Caudate nucleus (tissue), 63 donors: ENCODE measurements at places on chromosomes 4 and X.

DNA sequence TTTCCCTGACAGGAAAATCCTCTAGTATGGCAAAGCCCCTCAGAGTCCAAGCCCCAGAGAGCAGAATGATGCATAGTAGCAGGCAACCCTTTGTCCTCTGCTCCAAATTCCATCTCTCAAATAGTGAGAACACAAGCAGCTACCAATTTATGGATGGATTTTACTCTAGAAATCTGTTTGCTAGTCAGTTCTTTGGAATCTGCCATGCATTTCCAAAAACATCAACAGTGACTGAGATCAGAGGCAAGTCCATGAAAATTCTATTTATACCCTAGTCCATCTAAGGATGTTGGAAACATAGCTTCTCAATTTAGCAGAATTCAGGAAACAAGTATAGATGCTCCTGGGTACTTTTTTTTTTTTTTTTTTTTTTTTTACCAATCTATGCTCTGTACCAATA is 10.0 kb upstream of the CC2D2A start:
- DNase-seq = no peak

DNA sequence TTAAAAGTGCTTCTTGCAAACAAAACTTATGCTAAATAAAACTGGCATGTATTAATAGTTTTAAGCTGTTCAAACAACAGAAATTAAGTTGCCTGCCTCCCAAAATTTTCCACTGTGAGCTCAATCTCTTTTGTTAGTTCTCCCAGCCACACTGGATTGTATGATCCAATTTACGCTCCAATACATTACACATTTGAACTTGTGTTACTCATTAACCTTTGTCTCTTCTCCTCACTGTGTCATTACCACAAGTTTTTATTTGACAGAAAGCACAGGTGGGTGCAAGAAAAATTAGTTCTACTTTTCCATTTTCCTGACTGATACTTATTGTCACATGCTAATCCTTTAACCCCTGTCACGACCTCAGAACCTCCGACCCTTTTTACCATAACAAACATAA is 55.5 kb downstream of the SHISA3 start:
- DNase-seq = no peak

DNA sequence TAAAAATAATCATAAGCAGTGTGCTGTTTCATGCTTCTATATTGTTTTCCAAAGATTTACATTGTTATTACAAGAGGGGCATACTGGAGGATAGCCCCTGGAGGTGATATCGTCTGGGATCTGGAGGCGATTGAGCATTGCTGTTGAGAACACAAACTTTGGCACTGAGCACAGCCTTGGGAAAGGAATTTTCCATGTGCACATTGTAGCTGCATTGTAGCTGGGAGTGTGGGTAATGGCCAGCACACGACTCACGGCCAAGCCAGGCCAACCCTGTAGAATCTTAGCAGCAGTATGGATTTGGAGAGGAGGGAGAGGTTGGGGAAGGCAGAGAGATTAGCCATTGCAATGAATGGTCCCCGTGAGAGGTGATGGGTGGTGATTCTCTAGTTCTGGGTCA is 121.9 kb downstream of the SMIM20 start:
- no peak for DNase-seq

GRCh38 chr4:95596676-95597075 is 47.9 kb upstream of the UNC5C start:
- DNase-seq = no peak

- no peak for DNase-seq
These were observed 35.3 kb upstream of the CXCL8 start for GRCh38 chr4:73705056-73705432.

DNA sequence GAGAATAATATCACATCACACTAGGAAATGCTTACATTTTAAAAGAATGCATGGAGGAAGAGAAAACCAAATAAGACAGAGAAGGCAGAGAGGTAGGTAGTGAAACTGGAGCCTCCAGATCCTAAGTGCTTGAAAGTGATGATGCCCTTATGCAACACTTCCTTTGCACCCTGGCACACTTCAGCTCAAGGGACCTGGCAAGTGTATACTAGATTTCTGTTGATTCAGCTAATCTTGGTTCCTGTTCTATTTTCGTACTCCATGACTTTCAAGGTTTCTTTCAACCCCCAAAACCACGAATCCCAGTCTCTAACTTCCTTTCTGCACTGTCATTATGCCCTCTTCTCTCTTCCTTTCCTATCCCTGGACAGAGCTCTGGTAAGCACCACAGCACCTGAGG is 36.9 kb upstream of the SH3KBP1 start:
- no peak for DNase-seq

DNA sequence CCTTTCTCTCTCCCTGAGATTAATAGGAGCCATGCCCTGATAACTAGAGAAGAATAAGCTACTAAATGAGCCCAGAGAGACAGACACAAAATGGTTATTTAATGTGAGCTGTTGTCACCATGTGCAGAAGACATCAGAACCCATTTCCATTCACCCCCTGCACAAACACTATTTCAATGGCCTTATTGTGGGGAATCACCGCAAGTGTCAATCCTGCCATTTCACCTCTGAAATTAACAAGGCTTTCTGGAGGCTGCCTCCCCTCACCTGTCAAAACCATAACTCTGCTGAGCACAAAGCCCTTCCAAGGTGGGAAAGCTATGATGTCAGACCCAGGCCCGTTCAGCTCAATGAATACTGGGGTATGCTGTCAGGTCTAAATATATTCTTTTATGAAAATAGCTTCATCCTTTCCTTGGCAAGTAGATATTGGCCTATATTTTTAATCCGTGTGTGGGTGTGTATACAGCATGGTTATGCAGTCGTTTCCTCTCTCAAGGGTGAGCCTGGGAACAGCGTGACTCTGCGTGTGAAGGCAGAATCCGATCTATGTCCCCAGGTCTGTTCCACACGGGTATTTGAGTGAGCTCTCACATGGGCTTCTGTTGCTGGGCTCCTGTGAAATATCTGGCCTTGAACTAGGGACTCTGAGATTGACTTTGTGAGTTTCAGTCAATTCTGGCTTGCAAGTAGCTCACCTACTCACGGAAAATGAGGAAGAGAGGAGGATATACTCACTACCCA is 266.3 kb downstream of the FBXW7 start:
- DNase-seq = no peak

DNA sequence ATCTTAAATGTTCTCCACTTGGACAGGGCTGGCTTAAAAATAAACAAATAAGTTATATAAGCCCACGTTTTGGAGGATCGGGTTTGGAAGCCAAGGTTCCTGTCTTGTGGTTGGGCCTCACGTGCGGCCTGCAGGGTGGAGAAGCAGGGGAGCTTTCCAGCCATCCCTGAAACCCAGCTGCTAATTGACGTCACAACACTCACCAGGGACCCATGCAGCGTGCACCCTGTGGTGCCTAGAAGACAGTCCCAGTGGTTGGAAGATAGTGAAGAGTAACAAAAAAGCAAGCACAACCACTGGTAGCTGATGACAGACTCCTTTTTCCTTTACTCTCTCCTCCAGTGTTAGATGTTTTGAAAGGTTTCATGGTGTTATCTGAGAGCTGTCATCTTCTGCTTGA is 142.0 kb upstream of the RBPJ start:
- DNase-seq = no peak

DNA sequence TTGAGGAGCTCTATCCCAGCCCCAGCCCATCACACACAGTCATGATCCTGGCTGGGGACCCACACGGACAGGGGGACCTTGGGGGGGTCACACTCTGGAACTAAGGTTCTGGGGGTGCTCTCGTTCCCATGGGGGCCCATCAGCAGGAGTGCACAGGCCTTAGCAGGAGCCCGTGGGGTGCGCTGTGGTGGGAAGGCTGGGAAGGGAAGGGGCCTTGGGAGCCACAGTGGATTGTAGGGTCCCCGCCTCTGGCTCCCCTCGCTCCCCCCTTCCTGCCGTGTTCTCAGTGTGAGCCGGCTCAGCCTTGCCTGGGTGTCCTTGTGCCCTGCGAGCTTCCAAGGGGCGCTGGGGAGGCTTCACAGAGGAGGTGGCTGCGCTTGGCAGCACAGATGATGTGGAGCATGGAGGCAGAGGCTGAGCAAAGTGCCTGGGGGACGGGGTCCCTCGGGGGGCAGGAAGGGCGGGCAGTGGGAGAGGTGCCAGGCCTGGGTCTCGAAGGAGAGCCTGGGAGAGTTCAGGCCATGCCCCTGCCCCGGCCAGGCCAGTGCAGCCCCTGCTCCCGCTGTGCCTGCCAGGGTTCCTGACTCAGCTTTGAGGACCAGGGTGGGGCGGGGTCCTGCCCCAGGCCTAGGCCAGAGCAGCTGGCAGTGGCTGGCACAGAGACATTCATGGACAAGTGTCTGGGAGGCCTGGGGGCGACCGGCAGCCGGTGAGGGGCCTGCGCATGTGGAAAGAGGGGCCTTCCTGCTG is 5.5 kb upstream of the HGFAC start:
- no peak for DNase-seq

DNA sequence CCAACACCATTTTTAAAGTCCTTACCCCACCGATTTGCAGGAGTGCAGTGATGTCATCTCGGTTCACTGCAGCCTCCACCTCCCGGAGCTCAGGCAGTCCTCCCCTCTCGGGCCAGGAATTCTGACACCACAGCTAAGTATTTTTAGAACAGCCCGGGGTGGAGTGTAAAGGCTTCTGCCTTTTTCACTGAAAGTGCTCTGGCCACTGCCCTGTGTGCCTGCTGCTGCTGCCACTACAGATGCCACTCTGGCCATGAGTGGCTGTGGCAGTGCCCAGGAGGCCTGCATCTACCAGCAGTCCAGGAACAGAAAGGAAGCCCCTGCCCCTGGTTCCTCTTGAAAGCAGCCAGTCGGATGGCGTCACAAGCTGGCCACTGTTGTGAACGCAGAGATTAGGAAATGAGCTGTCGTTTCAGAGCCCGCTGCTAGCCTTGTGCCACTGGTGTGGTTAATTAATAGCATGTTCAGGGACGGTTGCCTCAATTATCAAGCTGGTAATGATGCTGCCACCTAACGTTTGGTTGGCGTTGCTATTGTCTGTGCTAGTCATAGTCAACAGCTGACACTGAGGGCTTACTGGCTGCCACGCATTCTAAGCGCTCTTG is 23.6 kb upstream of the TBC1D14 start:
- DNase-seq = peak; percentile 80

DNA sequence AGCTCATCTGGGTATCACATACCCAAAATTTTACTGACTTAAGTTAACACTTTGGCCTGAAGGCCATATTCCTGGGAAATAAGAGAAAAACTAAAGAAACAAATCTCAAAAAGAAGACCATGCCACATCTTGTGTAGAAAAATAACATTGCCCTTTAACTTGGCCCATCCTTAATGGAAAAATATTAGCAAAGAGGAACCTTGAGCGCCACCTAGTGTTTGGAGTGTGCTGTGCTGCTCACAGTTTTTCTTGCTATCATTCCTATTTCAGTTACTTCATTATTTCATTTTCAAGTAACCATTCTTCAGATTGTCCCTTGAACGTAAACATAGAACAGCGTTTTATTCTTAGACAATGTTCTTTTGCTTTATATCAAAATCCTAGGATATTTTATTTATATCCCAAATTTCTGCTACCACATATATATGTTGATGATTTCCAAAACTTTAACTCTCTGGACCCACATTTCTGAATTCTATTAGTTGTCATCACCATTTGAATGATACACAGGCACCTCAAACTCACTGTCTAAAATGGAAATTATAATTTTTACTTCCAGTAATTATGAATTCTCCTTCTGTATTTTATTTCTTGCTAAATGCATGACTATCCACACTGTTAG is 999.0 kb upstream of the ADGRL3 start:
- DNase-seq = no peak

DNA sequence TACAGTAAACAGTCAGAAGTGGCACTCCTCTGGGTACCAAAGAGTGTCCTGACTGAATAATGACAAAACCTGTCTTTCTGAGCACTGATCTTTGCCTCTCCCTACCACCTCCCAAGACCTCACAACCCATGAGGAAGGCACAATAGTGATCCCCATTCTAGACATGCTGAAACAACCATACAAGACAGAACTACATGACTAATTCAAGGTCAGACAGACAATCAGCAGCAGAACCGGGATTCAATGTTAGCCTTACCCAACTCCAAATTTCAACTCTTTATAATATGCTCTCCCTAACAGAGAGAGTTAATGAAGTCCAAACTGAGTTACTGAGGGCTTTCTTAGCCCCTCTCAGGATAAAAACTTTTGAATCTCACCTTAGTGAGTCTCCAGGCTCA is 71.0 kb downstream of the IRF2 start:
- DNase-seq = no peak

DNA sequence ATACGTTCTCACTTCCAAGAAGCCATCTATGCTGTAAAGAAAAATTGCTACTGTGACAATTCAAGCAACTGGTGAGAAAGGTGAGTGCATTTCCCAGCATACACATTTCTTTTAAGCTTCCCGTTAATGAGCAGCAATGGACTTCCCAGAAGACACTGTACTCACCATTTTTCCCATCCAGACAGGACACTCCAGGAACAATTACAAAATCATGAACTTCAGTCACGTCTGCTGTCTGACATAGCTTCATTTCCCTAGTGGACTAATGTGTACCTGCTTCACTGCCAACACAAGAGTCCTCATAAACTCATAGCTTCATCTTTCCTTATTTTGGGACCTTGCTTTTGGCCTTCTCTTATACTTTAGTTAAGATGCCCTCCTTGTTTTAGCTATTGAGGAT is 156.9 kb downstream of the ENOX2 start:
- DNase-seq = no peak

DNA sequence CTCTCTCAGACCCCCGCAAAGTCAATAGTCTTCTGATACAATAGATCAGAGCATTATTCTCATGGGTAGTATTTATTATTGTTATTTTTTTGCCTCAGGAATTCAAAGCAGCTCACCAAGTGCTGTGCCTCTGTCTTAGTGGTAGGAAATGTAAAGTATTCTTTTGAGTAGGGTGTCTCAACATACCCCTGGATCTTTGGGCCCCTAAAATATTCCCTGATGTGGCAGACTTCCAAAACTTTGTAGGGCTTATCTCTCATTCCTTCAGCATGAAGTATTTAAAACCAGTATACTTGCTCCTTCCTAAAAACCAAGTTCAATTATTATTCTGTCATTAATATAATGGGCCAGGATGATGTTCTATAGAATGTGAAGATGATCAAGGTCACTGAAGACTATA is 115.3 kb upstream of the ZNF827 start:
- no peak for DNase-seq

- DNase-seq = peak; percentile 36
These were observed 49.9 kb downstream of the IL15 start for GRCh38 chr4:141686146-141686775.

- DNase-seq = no peak
These were observed 35.9 kb upstream of the PPA2 start for GRCh38 chr4:105509714-105510113.

GRCh38 chr4:133808151-133808550 is 393.4 kb downstream of the PABPC4L start:
- no peak for DNase-seq

DNA sequence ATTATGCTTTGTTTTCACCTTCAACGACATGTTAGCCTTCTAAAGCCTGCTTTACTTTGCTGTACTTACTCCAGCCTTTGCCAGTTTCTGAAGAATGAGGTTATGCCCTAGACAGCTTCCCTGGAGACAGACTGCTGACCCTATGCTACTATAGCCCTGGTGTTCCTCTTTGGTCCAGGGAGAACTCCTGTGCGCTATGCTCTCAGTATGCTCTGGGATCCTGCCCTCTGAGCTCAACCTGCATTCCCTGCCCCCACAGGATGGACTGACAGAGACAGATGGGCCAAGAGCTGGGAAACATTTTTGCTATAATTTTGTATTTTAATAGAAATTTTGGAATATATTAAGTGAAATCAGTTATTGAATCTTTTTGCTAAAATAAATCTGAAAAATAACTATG is 425.9 kb downstream of the TMA16 start:
- no peak for DNase-seq

- no peak for DNase-seq
These were observed 7.9 kb downstream of the TET2 start for GRCh38 chr4:105154576-105154975.

GRCh38 chr4:167622481-167623240 is 388.4 kb upstream of the SPOCK3 start:
- DNase-seq = peak; percentile 12
